ENCODE measurements at places on chromosomes 7 and 10.

GRCh38 chr10:33460505-33461294, 126.2 kb upstream of the NRP1 start:
- DNase-seq: no peak

GRCh38 chr7:139627831-139628230, 104.3 kb downstream of the CLEC2L start:
- DNase-seq: no peak

DNA sequence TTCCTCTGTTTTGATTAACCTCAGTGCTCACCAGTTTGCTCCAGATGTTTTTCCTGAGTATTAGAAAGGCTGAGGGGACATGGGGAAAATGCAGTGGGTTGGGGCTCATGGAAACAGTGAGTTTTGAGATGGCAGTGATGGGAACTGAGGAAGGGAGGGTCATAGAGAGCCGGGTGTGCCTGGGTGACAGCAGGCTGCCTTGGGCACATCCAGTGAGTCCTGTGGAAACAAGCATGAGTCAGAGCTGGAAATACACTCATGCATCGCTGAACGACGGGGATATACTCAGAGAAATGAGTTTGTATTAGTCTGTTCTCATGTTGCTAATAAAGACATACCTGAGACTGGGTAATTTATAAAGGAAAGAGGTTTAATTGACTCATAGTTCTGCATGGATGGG, 202.2 kb downstream of the TMEM178B start:
- no peak for DNase-seq

- DNase-seq: no peak
These were observed 12.5 kb upstream of the CFAP69 start for GRCh38 chr7:90232430-90232829.

- DNase-seq: no peak
These were observed 3.9 kb downstream of the DLG5 start for GRCh38 chr10:77922566-77923179.

- DNase-seq: no peak
These were observed 23.4 kb downstream of the FAM107B start for GRCh38 chr10:14751014-14751896.

DNA sequence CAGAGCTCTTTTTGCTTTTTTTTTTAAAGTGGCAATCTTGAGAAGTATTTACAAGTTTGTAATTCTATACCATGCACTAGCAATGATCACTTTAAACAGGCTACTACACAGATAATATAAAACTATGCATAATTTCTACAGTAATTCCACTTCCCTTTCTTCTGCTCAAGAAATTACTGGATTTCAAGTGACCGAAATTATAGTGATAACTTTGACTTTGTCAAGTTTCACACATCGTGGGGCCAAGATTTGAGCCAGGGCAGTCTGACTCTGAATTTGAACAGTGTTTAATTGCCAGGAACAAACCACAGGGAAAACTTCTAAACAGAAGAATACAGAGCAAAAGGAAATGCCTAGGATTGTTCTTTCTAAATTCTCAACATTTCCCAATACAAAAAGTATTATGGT, 288.3 kb upstream of the MKLN1 start:
- no peak for DNase-seq

DNA sequence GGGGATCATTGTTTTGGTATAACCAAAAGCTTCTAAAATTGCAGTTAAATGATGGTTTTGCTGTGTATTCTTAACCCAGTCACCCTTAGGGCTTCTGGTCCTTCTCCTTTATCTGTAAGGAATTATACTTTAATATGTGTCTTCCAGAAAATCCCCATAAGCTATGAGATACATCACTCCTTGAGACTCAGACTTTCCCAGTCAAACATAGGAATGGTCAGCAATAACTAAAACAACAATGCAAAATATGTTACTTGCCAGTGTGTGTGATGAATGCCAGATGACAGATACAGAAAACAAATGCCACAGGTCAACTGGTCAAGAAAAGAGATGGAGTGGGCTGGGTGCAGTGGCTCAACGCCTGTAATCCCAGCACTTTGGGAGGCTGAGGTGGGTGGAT, 10.1 kb downstream of the ADD3 start:
- no peak for DNase-seq

GRCh38 chr7:131619336-131620305, 63.2 kb upstream of the PODXL start:
- no peak for DNase-seq

GRCh38 chr7:138712652-138713051, 11.5 kb upstream of the SVOPL start:
- DNase-seq: no peak

- no peak for DNase-seq
These were observed 237.9 kb downstream of the MGMT start for GRCh38 chr10:129704786-129705525.

GRCh38 chr10:75334720-75335119, 66.8 kb downstream of the ZNF503 start:
- DNase-seq: no peak

DNA sequence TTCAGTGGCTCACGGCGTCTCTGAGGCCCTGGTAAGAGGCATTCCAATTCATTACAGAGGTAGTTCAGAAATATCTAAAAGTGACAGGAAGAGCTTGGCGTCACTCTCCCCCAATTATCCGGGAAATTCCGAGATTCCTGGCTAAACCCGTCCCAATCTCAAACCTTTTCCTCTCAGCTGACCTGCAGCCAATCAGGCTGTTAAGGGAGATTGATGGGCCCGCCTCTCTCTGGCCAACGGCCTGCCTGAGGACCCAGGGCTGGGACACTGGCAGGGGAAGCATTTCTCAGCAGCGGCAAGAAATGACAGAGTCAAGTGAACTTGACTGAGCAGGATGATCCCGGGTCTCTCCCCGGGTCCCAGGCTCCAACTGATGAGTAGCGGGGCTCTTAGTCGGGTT, 72.3 kb downstream of the EBF3 start:
- DNase-seq: no peak

- DNase-seq: no peak
These were observed 186.7 kb downstream of the CHCHD3 start for GRCh38 chr7:132895231-132895630.

GRCh38 chr10:123942114-123942861, 50.7 kb upstream of the CPXM2 start:
- DNase-seq: no peak

- no peak for DNase-seq
These were observed 438.0 kb downstream of the ETV1 start for GRCh38 chr7:13551503-13551902.

DNA sequence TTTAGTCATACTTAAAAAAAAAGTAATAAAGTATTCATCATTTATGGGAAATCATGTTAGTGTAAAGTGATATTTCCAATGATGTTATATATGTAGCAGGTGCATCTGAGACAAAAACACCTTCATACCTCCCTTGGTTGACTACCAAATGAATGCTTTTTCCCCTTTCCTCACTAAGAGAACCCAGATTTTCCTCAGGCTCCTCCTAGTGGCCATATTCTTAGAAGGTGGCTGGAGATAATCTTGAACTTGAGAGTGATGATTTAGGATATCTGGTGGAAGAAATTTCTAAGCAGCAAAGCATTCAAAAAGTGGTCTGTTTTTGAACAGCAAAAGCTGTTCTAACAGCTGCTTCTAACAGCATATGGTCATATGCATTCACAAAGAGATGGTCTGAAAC, 16.8 kb upstream of the DNAH11 start:
- no peak for DNase-seq

DNA sequence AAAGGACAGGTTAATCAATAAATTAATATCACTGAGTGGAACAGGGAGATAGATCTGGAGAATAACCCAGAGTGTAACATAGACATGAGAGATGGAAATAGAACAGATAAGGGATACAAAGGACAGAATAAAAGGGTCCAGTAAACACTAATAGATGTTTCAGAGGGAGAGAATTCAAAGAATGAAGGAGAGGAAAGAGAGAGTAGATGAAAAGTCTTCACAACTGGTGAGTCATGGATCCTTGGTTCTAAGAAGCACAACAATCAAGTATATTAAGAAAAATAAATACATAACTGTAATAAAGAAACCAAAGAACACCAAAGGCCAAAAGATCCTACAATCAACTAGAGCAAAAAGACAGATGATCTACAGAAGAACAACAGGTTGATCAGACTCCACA, 66.3 kb downstream of the BEND7 start:
- DNase-seq: no peak

GRCh38 chr7:151312356-151312755, 29.3 kb upstream of the NUB1 start:
- no peak for DNase-seq

DNA sequence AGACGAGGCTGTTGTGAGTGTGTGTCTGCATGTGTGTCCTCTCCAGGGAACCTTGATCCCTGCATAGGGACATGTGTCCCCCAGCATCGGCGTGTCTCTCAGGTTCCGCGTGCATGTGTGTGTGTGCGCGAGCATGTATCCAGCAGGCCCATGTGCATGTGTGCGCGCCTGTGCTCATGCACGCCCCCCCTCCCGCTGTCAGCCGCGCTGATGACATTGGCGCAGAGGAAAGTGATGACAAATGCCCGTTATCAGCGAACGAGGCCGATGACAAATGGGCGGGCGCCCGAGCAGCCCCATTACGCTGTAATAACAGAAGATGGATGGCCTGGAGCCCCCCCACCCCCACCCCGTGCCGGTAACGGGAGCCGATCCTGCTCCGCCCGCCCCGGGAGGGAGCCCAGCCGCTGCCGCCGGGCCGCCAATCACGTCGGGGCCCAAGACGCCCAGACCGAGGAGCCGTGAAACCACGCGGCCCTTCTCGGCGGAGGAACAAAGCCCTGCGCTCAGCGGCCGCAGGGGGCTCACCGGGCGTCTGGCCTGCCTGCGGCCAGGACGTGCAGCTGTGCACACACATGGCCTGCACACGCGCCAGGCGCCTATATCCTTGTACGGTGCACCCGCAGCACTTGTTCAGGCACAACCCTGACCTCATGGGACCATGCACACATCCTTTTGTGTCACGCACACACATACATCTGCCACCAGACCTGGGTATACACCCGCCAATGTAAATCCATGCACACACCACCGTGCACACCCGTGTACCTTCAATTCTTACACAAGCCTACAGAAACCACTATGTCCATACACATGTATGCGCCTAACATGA, 21.5 kb downstream of the POLL start:
- DNase-seq: no peak

DNA sequence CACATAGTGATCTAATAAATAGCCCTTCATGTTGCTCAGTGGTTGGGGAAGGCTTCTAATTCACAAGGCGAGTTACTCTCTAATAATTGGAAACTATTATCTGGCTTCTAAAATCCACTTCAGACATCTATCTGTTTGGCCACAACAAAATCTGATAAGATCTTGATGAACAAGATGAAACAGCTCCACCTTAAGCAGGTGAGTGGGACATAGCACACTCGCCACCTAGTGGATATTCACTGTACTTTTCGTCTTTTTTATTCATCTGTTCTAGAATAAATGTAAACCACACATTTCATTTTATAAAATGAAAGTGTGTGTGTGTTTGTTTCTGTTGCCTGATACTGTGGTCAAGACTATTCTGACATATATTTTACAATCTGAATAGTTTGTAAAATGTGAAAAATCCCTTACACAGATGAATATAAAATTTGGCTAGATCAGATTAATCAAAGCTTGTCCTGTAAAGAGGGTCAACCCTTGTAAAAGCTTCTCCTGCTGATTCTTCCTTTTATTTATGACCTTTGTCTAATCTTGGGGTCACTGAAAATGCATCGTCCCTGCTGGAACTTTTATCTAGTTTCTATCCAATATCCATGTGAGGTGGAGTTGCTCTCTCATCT, 26.5 kb upstream of the CNTNAP2 start:
- no peak for DNase-seq

DNA sequence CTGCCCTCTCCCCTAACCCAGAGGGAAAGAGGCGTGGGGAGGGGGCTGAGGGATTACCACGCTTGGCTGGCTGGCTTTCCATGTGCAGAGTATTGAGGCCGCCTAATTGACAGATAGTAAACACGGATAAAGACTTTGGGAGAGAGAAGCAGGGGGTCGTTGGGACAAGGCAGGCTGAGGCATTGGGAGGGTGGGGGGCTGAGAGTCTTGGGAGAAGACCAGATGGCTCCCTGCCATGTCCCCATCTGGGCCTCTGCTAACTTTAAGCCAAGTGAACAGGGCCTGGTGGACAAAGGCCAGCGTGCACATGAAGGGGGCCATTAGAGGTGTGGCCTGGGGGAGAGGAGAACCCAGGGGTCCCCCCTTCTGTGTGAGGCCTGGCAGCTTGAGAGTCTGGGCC, 55.4 kb upstream of the MXI1 start:
- no peak for DNase-seq

DNA sequence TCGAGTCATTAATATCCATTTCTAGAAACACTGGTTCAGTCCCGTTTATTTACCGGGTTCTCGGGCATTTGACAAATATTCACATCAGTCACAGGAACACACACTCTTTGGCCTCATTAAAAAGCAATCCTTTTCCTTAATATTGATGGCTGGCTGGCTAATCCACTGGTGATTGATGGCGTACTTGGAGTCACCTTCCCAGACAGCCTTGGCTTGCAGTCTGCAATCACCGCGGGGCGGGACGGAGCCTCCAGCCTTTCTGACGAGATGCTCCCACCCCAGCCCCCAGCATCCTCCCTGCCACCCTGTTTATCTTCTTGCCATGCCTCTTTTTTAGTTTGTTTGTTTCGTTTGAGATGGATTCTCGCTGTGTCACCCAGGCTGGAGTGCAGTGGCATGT, 36.6 kb downstream of the SRRM3 start:
- DNase-seq: no peak

DNA sequence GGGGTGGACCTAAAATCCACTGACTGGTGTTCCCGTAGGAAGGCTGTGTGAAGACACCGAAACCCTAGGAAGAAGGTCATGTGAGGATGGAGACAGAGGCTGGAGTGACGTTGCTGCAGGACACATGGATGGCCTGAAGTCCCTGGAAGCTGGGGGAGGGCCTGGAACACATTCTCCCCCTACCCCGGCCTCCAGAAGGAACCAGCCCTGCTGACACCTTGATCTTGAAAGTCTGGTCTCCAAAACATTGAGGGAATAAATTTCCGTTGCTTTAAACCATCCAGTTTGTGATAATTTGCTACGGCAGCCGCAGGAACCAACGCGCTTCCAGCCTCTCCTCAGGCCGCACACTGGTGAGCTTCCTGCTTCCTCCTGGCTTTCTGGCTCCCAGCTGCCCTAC, 288.2 kb downstream of the GLRX3 start:
- no peak for DNase-seq

DNA sequence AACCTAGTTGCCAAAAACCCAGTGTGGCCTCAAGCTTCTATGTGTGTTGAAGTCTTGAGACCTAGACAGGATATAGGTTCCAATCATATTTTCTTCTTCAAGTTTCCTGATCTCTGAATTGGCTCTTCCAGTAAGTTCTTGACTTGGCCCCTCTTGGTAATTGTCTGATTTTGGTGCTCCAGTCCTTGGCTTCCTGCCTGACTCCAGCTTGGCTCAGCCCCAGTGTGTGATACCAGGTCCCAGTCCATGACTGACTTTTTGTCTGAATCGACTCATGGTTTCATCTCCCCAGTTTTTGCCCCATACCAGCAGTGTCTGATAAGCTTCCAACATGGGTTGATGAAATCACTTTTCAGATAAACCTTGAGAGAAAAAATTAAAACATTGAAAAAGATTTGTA, 72.3 kb downstream of the FAS start:
- no peak for DNase-seq

DNA sequence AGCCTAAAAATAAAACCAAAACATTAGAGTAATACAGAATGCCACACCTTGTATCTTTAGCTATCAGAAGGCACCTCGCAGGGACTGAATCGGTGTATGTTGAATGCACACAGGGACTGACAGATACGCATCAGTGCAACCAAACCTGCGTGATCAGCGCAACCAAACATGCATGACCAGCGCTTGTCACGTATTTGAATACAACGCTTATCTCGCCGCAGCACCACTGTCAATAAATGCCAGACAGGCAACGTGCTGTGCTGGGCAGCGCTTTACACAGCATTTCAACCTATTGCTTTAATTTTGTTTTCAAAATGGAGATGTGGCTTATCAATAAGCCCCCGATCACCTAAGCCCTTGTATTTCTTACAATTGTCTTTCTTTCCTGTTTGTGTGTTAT, 242.4 kb downstream of the SFMBT2 start:
- no peak for DNase-seq

Data from activated T-cell treated with anti-CD3 and anti-CD28 coated beads for 1 hour (primary cell).